Dermis blood vessel endothelial cell (primary cell): ENCODE measurements at places on chromosomes 5 and 9.

- no peak for DNase-seq
Observed at GRCh38 chr5:134585966-134586365, 46.7 kb downstream of the SAR1B start.

GRCh38 chr5:16453609-16454008 is 12.0 kb downstream of the ZNF622 start:
- no peak for DNase-seq

DNA sequence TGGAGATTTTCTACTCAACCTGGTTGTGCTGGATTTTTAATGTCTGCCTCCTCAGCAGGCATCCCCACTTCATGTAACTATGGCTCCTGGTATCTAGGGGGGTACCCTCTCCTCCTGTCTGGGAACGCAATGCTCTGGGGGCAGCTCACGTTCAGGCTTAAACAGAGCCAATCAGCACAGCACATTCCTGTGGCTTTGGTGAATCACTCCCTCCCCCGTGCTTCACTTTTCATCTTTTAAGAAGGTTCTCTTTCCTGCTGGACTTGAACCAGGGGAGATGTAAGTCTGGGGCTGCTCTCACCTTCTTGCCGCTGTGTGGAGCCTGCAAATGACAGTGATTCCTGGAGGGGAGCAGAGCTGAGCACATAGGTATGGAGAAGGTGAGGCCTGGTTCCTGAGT is 101.2 kb downstream of the MSX2 start:
- DNase-seq, result no peak

- DNase-seq, result no peak
Observed at GRCh38 chr9:2107906-2108451, 92.8 kb downstream of the SMARCA2 start.

DNA sequence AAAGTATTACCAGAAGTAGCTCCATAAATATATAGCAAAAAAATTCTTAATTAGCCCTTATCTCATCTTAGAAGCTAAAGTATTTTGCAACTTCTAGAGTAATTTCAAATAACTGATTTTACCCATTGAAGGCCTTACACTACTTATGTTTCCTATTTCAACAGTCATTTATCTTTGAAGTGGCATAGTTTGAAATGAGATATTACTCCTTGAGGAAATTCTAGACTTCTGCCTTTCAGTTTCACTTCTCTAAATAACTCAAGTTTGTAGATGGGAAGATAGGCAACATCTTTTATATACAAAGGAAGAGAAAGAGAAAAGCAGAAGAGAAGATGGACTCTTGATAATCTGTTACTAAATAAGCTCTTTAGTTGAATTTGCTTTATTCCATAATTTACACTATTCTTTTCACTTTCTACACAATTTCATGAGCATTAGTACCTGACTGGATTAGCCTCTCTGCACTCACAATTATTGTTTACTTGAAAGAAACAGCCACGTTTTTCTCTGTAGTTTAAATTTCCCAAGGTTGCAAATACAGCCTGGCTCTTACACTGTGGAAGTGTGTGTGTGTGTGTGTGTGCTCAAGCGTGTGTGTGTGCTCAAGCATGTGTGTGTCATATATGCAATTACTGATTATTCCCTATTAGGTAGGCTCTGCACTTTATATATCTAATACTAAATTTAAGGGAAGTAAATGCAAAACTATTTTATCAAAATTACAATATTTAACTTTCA is 60.6 kb upstream of the EMB start:
- DNase-seq, result no peak

DNA sequence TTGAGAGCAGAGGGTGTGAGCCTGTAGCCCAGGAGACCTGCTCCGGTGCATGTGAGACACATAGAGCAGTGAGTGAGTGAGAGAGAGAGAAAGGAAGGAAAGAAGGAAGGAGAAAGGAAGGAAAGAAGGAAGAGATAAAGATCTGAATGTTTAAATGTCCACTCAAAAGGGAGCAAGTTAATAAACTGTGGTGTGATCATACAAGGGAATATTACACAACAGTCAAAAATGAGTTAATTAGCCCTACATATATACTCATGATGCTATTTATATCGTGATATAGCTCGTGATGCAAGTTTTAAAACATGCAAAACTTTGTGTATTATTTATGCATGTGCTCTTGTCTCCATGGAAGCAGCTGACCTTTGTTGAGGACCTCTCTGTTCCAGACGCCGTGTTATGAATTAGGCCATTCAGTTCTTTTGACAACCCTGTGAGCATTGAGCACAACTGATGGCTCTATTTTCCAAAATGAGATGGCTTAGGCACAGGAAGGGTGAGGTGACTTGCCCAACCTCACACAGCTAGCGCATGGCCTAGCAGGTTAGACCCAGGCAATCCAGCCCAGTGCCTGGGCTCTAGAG is 70.6 kb downstream of the HMCN2 start:
- DNase-seq, result no peak

GRCh38 chr5:86525622-86526021 is 92.1 kb upstream of the COX7C start:
- DNase-seq, result no peak
